ENCODE measurements at places on chromosomes 7 and 10.
A peak's percentile ranks its signal among the peaks of the same experiment; 100 is the strongest.

DNA sequence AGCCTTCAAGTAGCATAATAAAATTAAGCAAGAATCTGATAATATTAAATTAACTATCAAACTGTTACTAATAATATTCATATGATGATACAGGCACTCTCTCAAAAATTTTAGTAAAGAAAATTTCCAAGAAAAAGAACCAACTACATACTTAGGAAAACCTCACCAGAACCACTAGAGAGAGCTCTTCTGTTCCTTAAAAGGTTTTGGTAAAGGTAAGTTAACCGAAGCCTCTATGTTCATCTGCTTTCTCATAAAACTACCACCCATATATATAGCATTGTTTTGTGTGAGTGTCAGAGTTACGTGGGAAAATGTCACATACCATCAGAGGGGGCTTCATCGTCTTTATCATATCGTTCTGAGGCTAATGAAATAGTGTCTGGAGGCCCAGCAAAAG lies 20.7 kb downstream of the SKAP2 start:
- no peak for DNase-seq

- no peak for DNase-seq
These were observed 35.2 kb upstream of the MBL2 start for GRCh38 chr10:52807803-52808202.

DNA sequence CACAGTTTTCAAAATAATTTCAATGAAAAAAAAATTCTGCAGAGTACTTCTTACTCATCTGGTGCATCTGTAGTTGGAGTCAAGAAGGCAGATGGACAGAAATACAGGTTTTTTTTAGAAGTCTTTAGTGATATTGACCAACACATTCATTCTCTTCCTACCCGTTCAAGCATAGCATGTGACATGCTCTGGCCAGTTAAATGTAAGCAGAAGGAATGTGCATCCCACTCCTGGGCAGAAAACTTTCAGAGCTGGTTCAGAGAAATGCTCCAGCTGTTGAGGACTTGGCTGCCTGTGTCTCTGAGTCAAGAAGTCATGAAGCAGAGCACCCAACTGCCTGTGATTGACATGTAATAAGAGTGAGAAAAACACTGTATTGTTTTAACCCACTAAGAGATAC lies 665.3 kb upstream of the IGFBP3 start:
- DNase-seq, result no peak

GRCh38 chr10:113522460-113522859 lies 30.4 kb upstream of the HABP2 start:
- no peak for DNase-seq

DNA sequence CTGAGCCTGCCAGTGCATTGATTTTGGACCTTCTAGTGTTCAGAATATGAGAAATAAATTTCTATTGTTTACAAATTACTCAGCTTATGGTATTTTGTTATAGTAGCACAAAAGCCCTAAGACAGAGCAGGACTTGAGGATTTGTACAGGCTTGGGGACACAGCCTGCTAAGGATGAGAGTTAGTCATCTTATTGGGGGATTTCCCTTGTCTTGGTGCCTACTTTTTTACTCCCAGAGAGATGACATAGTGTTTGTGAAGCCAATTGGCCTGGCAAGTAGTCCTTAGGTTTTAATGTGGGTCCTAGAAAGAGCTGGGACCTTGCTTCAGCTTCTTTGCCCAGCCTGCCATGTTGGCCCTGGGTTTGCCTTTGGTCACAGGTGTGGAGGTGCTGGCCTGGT lies 364.0 kb downstream of the REEP3 start:
- DNase-seq, result no peak

GRCh38 chr10:4825868-4826791 lies at the start of gene AKR1E2:
Gene AKR1E2, plus strand, starts transcription at chr10:4826207. Its CDS starts 118 bp downstream, at chr10:4826325.
- no peak for DNase-seq

- no peak for DNase-seq
These were observed 89.7 kb upstream of the CSTF2T start for GRCh38 chr10:51789118-51789517.

DNA sequence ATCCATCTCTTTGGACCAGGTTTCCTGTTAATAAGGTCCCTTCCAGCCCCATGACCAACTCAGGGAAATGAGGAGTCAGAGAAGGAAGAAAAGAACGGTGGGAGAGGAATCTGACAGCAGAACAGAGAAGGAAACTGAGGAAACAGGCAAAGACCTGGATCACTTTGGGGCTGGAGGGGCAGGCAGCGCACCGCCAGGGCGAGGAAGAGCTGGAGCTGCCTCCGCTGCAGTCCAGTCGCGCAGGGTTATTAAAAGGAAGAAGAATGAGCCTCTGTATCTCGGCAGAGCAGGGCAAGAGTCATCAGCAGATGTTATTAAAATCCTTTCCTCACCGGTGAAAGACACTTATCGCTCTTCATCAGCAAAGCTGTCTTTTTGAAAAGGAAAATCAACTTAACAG lies 37.7 kb upstream of the R3HCC1L start:
- DNase-seq, result no peak

DNA sequence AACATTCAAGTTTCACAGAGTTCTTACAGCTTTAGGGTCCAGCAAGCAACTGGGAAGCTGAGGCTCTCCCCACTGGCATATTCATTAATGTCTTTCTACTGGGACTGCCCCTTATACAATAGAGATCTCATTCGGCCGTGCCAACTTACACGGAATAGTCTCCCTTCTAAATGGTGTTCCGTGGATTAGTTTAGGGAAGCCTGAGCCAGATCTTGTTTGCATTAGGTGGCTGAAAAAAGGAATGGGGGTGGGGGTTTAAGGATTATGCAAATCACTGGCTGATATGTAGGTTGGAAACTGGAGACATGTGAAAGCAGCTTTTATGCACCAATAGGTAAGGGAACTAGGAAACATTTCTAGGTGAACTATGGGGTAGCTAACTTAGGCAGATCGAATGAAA lies 218.3 kb downstream of the TRIL start:
- DNase-seq, result no peak

- DNase-seq, result no peak
These were observed 23.6 kb upstream of the VSIR start for GRCh38 chr10:71796749-71797405.

GRCh38 chr10:74643596-74643975 lies 182.8 kb upstream of the KAT6B start:
- DNase-seq, result no peak

GRCh38 chr10:31319602-31320549 lies 860 bp downstream of the ZEB1 start:
- DNase-seq, result no peak

DNA sequence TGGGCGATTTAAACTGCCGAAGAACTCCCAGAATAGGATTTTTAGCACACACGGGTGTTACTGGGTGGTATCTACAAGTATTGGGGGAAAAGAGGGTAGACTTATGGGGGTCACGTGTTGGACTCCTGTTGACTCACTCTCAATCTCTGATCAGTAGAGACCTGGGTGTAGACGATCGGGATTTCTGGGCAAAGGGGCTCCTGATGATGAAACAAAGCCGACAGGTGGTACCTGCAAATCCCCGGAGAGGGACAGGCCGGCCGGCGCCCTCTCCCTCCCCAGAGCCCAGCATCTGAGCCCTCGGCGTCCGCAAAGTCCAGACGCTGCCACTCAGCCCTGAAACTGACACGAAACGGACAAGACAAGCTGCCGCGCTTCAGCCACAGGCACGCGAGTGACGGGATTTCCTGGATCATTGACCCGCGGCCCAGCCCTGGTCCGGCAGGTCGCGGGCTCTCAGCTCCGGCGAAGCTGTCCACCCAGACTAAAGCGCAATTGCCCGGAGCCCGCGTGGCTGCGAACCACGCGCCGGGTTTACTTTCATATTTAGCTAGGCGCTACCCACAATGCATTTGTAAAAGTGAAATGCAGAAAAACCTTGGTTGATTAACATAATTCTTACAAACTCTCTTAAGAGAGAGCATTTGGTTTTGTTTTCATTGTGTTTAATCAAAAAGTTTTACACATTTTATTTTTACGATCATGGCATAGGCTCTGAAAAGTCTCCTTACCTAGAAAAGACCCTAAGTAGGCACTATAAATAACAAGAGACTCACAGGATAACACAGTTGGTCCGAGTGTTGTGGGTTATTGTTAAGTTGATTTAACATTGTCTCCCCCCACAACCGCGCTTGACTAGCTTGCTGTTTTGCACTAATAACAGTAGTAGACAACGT lies 56.9 kb upstream of the EZH2 start:
- DNase-seq, result peak; percentile 80

DNA sequence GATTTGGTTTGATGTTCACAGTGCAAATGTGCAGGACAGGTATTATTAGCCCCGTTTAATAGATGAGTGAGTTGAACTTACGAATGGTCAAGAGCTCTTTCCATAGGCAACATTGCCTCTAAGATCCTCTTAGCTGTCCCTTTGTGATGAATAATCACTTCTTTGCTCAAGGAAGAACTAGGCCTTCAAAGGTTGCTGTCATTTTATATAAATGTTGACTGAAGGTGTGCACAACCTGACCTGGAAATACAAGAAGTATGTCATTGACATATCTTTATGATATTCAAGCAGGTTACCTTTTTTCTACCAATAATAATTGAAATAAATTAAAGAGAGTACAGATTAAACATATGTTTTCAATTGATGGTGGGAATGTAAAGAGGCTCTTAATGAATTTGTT lies 48.5 kb upstream of the GLCCI1 start:
- no peak for DNase-seq

- no peak for DNase-seq
These were observed 76.7 kb upstream of the PRLHR start for GRCh38 chr10:118672153-118672552.

DNA sequence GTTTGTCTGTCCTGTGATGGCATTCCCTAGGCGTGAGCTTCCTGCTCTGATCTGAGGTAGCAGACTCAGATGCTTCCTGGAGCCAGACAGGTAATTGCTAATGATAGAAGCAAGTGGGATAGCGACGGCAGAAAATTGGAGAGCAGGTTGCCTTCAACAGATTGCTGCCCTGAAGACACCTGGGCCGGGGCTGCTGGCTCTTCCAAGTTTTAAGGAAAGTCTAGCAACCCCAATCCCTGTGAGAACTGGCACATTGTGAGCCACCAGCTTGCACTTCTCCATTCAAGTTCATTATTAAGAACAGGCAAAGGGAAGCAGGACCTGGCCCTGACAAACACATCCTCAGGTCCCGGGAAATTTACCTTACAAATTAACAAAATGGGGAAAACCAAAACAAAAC lies 50.8 kb downstream of the ITPRID1 start:
- DNase-seq, result no peak

- DNase-seq, result no peak
These were observed 8.4 kb upstream of the PURB start for GRCh38 chr7:44893710-44894234.

DNA sequence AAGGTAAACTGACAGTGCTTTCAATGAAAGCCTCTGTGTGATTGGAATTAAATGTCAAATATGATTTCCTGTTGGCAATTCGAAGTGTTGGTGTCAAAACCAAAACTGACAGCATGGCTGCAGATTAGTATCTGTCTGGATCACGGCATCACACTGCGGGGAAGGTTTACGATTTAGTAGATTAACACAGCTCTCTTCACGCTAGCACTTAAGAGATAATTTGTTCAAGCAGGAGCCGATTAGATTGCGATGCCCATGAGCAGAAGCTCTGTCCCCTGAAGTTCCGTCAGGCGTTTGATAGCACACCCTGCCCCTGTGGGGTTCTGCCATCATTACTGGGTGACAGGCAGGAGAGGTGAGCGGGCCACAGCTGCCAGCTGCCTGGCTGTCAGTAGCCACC lies 279.5 kb upstream of the AUTS2 start:
- no peak for DNase-seq

DNA sequence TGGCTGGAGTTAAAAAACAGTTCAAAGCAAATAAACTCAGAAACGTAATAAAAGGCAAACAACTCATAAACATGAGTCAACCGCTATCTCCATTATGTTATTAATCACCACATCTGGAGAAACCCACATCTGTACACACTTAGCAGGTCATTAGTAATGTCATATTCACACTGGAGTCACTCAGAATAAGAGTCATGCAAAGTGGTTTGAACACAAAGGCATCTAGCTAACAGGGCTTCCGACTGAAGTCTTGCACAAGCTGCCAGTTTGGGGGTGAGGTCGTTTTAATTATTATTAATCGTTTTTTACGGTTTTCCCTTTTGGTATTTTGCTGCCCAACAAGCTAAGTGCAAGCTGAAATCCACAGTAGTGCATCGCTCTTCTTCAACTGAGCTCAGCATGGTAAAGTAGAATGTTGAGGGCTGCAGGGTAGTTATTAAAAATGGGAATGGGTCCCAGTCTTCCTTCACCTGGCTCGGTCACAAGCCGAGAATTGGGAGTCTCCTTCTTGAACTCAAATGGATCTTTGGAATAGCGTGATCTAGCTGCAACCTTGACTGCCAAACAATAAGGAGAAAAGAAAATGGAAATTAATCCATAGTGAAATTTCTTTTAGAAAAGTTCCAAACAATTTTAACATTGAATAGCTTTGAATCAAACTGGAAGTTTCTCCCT lies 663.5 kb downstream of the KCNMA1 start:
- no peak for DNase-seq

DNA sequence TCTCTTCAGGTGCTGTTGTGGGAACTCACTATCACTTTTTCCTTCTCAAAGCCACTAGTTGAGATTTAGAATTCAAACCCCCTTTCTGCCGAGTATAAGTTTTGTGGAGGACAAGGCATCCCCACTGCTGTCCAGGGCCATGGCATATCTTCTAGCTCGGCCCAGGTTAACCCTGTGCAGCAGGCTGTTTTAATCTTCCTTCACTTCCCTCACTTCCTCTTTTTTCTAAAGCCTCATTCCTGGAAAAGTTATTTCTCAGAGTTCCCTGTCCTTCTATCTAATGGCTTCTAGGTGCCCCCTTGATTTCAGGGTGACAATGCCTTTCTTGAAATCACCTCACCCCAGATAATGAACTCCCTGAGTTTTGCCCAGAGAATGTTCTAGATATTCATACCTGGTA lies 222.3 kb downstream of the SNX10 start:
- peak; percentile 25 for DNase-seq
